ENCODE measurements at places on chromosomes 2 and 18.

DNA sequence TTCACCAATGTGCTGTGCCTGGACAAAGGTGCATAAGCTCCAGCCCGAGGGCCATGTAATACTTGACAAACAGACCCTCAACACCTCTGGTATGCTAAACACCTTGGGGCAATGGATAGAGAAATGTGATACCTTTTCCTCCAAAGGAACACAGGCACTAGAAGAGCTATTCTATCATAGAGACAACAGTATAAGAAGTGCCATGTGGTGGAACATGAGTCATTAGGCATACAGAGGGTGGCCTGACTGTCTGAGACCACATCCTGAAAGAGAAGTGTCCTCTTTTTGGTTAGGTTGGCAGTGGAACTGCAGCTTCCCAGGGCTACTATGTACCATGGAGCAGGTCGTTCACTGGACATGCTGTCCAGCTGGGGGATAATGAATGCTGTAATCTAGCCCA lies 153.9 kb downstream of the INSIG2 start:
- DNase-seq, result no peak

DNA sequence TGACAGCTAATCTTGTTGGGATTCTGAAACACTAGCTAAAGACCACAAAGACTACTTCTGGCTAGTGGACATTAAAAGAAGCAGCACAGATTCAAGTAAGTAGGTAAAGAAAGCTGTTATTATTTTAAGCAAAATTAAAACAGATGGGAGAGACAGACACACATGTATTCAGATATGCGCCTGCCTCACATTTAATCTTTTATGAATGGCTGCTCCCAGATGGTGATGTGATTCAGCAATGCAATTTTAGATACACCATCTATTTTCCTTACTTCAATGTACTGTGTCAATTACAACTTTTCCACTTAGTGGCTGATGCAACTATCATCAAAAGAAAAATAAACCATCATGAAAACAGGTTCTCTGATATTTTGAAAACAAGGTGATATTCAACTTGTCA lies 133.0 kb upstream of the PGAP1 start:
- no peak for DNase-seq

- DNase-seq, result no peak
Observed at GRCh38 chr2:143758629-143759330, 629.6 kb downstream of the ARHGAP15 start.

DNA sequence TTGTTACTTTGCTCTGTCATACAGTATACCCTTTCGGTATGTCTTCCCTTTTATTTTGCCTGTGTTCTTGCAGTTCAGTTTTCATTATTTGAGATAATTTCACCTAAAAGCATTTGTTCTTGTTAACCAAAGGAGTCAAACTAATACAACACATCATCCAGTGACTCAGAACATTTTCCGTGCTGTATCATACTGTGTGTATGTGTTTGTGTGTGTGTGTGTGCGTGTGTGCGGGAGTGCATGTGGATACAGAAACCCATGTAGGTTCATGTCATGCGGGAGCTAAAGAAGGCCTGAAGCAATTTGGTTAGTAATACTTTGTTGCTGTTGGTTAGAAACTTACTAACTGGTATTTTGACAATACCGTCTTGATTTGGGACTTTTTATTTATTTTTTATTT lies 60.0 kb downstream of the CEP192 start:
- DNase-seq, result peak; percentile 9

DNA sequence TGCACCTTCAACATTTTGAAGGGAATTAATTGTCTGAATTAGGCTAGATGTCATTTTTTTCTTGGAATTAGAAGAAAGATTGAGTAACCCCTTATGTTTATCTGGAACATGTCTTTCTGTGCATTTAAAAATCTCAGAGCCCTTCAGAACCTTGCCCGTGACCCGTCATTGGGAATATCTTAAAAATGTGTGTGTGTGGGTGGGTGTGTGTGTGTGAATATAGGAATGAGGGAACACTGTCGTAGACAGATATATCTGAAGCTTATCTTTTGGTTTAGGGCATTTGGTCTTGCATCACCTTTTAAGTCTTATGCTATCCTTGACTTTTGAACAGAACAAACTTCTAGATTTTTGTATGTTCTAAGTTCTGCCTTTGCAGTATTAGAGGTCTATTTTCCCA lies 13.5 kb upstream of the IL1RL1 start:
- DNase-seq, result no peak

DNA sequence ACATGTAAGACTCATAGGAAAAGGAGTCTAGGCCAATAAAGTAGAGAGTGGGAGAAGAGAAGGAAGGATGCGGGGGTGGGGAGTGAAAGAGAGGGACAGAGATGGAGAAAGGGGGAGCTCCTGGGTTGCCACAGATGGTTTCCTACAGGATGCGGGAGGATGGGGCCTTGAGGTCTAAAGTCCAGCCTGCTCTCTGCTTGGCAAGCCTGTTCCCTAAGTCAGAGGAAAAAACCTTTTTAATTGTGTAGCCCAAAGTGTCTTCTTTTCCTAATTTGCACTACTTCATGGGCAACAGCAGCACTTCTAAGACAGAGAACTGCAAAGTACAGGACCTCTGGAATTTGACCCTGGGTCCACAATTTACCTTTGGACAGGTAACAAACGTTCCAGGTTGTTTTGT lies 1.4 kb upstream of the FAM110C start:
- DNase-seq, result no peak

- no peak for DNase-seq
Observed at GRCh38 chr2:126850940-126851339, 47.8 kb upstream of the TEX51 start.

GRCh38 chr18:6366776-6367175 lies 47.9 kb downstream of the L3MBTL4 start:
- no peak for DNase-seq

DNA sequence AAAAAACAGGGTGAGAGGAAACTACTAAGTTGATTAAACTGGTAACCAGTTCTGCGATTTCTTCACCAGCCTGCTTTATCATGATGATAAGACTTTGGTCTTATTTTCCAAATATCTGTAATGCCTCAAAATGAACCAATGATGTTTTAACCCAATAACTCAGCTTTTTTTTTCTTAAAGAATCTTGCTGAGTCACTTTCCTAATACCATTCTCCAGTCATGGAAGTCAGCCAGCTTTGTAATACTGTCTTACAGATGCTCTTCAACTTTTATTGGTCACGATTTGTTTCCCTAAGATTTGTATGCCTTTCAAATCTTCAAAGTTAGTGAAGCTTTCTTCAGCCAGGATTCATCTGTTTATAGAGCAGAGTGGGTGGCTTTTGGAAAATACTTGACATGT lies 47.7 kb upstream of the SMIM21 start:
- DNase-seq, result no peak

- no peak for DNase-seq
Observed at GRCh38 chr2:196123679-196124373, 47.6 kb downstream of the STK17B start.

GRCh38 chr2:49490710-49491109 lies 336.4 kb upstream of the FSHR start:
- DNase-seq, result no peak

DNA sequence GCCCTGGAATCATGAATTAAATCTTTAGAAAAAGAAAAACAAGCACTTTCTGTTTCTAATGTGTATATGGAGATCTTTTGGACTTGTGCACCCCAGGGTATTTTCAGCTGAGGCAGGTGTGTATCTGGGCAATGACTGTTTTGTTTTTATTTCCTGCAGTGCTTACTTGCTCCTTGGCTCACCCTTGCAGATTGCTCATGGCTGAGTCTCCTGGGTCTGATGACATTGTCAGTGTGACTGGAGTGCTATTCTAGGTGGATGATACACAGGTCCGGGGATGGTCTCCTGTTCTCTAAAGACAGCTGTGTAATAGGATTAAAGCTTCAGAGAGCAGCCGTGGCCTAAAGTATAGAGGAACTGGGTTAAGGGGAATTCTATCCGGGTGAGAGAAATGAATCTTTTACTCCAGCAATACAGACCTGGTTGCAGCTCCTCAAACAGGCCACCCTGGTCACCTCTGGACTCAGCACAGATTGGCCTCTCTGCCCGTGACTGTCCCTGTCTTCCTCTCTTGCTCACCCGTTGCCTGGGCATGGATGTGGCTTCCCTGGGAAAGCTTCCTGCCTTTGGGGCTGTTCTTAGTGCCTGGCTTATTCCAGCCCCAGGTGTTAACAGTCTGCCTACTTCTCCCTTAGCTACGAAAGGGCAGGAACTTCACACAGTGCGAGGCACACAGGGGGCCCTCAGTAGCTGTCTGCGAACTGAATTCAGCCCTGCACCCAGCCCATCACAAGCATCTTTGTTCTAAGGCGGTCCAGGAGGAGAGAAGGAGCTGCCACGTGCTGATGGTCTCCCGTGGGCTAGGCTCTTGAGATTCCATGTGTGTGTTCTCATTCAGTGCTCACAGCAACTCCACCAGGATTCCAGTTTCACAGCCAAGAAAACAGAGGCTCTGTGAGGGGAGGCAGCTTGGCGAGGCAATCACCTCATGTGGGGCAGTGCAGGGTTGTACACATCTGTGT lies 84.3 kb downstream of the ACOXL start:
- no peak for DNase-seq

- DNase-seq, result peak; percentile 8
Observed at GRCh38 chr2:231297108-231297908, 98.2 kb upstream of the B3GNT7 start.

GRCh38 chr18:6776188-6776587 lies 46.7 kb downstream of the ARHGAP28 start:
- DNase-seq, result no peak

GRCh38 chr2:25597881-25598280 lies 75.5 kb downstream of the DTNB start:
- no peak for DNase-seq

GRCh38 chr2:30113617-30114293 lies 33.1 kb upstream of the YPEL5 start:
- DNase-seq, result no peak

DNA sequence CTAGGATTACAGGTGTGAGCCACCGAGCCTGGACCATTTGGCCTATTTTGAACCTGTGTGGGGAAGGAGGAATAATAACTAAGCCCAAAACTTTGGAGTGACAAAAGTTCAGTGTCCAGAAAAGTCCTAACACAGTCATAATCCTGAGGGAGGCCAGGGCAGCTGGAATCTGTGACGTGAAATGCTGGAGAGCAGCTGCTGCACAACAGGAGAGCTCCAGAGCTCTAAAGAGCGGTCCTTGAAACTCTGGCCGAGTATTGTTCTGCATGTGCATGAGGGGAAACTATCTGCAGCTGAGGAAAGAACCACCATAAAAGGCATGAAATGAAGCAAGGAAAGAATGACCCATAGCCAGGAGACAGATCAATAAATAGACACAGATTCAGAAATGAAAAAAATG lies 27.8 kb downstream of the HADHA start:
- DNase-seq, result no peak
